Forelimb muscle (tissue), 1 donor: ENCODE measurements at places on chromosomes 2 and 18. TPM values are rescaled to one million over a fixed set of nuclear protein-coding genes. Genes with fewer than 3 reads are reported as not detected.

DNA sequence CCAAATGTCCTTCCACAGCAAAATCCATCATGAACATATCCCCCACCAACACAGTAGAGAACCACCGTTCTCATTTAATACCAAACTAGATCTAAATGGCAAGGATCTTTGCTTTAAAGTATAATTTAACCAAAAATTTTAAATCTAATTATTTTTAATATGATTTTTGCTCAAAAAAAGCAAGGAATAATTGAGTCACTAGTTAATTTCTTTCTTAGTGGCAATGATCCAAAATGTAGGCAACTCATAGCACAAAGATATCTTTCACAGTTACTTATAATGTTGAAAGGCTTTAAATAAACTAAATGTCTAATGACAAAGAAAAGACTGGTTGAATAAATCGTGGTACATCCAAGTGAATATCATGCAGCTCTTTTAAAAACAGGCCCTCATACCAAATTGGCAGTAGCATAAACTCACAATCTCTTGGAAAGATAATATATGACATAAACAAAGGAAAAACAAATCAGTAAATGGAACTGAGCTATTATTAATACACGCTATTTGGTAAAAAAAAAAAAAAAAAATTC lies 20.3 kb downstream of the PTPN2 start:
- no peak for DNase-seq

GRCh38 chr2:144942516-144943256 lies 422.8 kb upstream of the ZEB2 start:
- DNase-seq = no peak

The ELAC1 gene
- 6.4 TPM for polyA plus RNA-seq

The MALL gene
- 6.8 TPM for polyA plus RNA-seq
